Aorta (tissue), 5 donors: ENCODE measurements at places on chromosomes 13 and 19. TPM values are rescaled to one million over a fixed set of nuclear protein-coding genes. Genes with fewer than 3 reads are reported as not detected.
A peak's percentile ranks its signal among the peaks of the same experiment; 100 is the strongest.

VSIG10L gene
- total RNA-seq: 1.7 TPM

- no peaks in the 10 kb centered on the region for H3K27me3 ChIP-seq
- H3K36me3 ChIP-seq: no peaks in the 10 kb centered on the region
- no peaks in the 10 kb centered on the region for H3K4me1 ChIP-seq
- no peak overlapping the region for H3K4me3 ChIP-seq
- H3K27ac ChIP-seq: no peak overlapping the region
- no peak for DNase-seq
Observed at GRCh38 chr19:50796128-50796633, 6.0 kb downstream of the ACP4 start.

DNA sequence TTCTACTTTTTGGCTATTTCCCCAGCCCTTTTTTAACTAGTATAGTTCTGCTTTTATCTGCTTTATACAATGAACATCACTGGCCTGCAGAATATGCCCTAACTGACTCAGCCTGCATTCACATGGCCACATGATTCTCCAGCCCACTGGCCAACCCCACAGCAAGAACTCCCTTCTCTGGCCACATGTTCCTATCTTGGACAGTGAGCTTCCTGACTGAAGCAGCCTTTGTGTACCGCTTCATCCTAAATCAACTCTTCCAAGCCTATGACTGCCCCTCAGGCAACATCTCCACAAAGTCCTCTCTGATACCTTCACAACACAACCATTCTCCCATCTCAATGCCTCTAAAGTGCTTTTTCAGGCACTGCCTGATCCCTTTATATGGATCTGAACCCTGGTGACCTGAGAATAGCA lies 214.1 kb downstream of the COL4A1 start:
- H3K36me3 ChIP-seq: no peaks in the 10 kb centered on the region
- no peak for DNase-seq
- H3K4me3 ChIP-seq: no peak overlapping the region
- H3K4me1 ChIP-seq: no peaks in the 10 kb centered on the region

DNA sequence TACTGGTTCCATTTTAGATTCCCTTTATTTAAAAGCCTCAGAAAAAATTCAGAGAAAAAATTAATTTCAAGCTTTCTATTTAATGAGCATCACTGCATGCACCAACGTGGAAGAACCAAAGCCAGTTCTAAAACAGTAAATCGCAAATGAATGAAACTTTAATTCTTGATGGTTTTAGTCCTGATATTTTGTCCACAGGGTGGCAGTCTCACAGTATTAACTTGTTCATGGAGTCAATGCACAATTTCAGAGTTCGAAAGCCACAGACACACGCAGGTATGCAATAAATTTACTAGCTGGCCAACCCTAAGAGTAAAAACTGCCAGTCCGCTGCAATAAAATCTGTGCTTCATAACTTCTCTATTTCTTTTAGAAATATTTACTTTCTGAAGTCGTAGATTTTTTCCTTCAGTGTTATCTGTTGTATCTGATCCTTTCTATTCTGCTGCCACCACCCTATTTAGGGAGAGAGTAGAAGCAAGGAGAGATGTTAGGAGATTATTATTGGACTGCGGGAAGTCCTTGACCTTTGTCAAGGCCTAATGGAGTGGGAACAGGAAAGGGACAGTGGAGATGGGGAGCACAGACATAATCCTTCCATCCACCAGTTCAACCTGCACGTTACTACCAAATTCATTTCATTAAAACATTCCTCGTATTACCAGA lies 7.0 kb upstream of the WBP4 start:
- DNase-seq: no peak
- no peak overlapping the region for H3K27ac ChIP-seq
- no peak overlapping the region for H3K4me3 ChIP-seq
- H3K36me3 ChIP-seq: no peaks in the 10 kb centered on the region
- peaks cover 6% of the 10 kb centered on the region for H3K4me1 ChIP-seq

DNA sequence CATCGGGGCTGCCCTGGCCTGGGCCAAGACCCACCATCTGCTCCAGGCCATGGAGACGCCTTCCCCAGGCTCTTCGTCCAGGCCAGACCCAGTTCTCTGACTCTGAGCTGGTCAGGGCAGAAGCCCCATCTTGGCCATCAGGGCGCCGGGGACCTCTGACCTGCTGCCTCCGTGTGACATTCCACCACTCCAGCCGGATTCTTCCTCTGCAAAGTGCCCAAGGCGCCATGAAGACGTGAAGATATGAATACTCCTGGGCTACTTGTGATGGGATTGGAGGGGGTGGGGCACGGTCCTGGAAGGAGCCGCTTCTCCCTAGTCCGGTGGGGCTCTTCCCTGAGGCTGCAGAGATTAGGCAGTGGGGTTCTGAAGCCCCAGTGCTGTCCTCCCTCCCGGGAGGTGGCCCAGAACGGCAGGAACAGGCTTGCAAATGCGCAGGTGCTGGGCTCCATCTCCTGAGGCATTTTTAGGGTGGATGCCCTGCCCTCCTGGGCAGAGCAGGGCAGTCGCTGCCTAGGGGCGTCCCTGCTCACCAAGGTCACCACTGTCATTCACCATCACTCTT lies 26.0 kb upstream of the SLC7A10 start:
- H3K27me3 ChIP-seq: no peaks in the 10 kb centered on the region
- H3K4me1 ChIP-seq: no peaks in the 10 kb centered on the region
- no peak overlapping the region for H3K4me3 ChIP-seq
- DNase-seq: peak; percentile 34

DNA sequence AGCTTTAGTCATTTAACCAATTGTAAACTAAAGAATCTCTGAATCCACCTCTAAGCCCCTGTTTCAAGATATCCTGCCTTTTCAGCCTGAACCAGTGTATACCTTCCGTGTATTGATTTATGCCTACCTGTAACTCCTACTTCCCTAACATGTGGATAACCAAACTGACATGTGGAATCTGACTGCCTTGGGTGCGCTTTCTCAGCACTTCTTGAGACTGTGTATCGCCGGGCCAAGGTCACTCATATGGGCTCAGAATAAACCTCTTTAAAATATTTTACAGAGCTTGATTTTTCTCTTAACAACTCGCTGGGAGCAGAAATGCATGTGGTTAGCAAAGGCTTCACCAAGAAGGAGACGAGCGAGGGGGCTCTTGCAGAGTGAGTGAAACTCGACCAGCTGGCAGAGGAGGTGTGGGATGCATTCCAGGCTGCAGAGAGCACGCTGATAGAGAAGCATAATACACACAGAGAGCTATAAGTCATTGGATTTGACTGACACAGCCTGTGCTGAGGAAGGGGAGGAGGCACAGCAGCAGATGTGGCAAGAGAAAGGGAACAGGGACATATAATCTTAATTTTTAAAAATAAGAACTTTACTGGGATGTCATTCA lies 268.2 kb upstream of the MAB21L1 start:
- no peak for DNase-seq
- no peaks in the 10 kb centered on the region for H3K36me3 ChIP-seq
- no peak overlapping the region for H3K27ac ChIP-seq

DNA sequence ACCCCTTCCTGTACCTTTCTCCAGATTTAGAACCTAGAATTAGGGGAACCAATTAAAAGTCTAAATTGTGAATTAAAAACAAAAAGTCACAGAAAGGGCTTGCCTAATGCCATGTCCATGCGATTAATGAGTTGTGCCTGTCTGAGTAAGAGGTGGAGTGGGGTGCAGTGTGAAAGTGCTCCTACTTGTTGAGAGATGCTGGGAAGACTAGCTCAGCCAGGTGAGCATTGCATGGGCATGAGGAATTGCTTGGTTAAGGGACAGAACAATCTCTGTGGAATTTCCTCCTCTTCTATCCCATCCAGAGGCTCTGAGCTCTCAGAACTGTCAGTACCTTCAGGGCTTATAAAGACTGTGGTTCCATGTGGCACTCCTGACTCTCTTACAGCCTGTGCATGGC lies 159.0 kb upstream of the UBL3 start:
- H3K27ac ChIP-seq: no peak overlapping the region
- H3K4me3 ChIP-seq: no peak overlapping the region
- no peaks in the 10 kb centered on the region for H3K27me3 ChIP-seq
- no peaks in the 10 kb centered on the region for H3K4me1 ChIP-seq
- no peak for DNase-seq
- no peaks in the 10 kb centered on the region for H3K36me3 ChIP-seq

SLC7A1 gene
- 52.1 TPM for total RNA-seq

ZNF560 gene
- not detected for total RNA-seq

- no peaks in the 10 kb centered on the region for H3K36me3 ChIP-seq
- H3K4me3 ChIP-seq: no peak overlapping the region
- no peak for DNase-seq
- H3K4me1 ChIP-seq: peaks cover 2% of the 10 kb centered on the region
Observed at GRCh38 chr13:105333416-105333815, 1202.0 kb downstream of the EFNB2 start.

ELSPBP1 gene
- total RNA-seq: not detected

DNA sequence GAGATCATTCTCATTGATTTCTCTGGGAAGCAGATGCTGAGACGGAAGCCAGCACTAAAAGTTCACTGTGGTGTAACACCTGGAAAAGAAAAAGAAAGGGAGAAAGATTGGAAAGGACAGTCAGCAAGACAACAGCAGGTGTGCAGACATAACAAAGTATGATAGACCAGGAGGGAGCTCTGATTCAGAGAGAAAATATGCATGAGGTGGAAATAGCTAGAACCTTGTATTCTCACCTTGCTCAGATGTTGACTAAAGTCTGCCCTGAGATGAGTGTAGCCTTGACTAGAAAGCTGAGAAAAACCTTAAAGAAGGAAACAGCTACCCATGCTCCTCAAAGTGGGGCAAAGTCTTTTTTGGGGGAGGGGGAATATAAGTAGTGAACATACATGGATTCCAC lies 1711.8 kb downstream of the EFNB2 start:
- H3K36me3 ChIP-seq: no peaks in the 10 kb centered on the region
- DNase-seq: no peak
- no peak overlapping the region for H3K4me3 ChIP-seq
- H3K27ac ChIP-seq: no peak overlapping the region
- no peaks in the 10 kb centered on the region for H3K4me1 ChIP-seq
- H3K27me3 ChIP-seq: no peaks in the 10 kb centered on the region

- no peak for DNase-seq
- peaks cover 3% of the 10 kb centered on the region for H3K4me1 ChIP-seq
- no peak overlapping the region for H3K27ac ChIP-seq
- H3K4me3 ChIP-seq: no peak overlapping the region
Observed at GRCh38 chr13:20882206-20882605, 20.3 kb downstream of the XPO4 start.

GRCh38 chr13:100674872-100675660 lies 471 bp upstream of the TMTC4 start:
- no peaks in the 10 kb centered on the region for H3K36me3 ChIP-seq
- peak; percentile 100 for DNase-seq
- H3K27ac ChIP-seq: peak overlapping the region; percentile 65
- no peaks in the 10 kb centered on the region for H3K4me1 ChIP-seq

DNA sequence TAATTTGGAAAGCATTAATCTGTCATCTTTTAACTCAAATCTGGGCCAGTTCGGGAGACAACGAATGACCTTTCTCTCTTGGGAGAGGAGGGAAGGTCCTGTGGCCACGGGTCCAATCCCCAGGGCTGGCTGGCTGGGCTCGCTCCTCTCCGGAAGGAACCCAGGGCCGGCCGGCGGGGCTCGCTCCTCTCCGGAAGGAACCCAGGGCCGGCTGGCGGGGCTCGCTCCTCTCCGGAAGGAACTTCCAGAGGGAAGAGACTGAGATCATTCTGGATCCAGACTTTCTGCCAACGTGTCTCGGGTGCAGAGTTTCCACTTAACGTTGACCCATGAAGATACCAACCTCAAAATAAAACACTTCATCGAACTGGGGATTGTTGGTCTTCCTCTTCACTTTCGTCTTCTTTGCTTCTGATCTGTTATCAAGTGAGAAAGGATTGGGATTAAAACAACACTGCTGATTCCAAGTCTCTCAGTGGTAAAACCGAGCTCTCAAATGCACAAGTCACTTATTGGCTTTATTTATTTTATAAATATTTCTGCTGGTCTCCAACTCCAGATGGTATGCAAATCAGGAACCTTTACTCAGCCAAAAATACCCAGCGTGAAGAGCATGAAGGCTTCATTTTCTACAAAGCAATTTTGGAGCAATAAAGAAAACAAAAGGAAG lies 53.3 kb upstream of the C13orf46 start:
- H3K27me3 ChIP-seq: no peaks in the 10 kb centered on the region
- peak; percentile 86 for DNase-seq
- H3K27ac ChIP-seq: peak overlapping the region; percentile 7
- no peaks in the 10 kb centered on the region for H3K36me3 ChIP-seq

- H3K36me3 ChIP-seq: no peaks in the 10 kb centered on the region
- no peak overlapping the region for H3K4me3 ChIP-seq
- no peak for DNase-seq
- H3K27me3 ChIP-seq: no peaks in the 10 kb centered on the region
- H3K27ac ChIP-seq: no peak overlapping the region
- H3K4me1 ChIP-seq: no peaks in the 10 kb centered on the region
Observed at GRCh38 chr13:98994080-98994479, 16.2 kb upstream of the DOCK9 start.

GRCh38 chr13:49494645-49495044 lies 1.1 kb upstream of the PHF11 start:
- no peak for DNase-seq
- H3K36me3 ChIP-seq: no peaks in the 10 kb centered on the region
- no peaks in the 10 kb centered on the region for H3K27me3 ChIP-seq
- H3K4me3 ChIP-seq: no peak overlapping the region

DNA sequence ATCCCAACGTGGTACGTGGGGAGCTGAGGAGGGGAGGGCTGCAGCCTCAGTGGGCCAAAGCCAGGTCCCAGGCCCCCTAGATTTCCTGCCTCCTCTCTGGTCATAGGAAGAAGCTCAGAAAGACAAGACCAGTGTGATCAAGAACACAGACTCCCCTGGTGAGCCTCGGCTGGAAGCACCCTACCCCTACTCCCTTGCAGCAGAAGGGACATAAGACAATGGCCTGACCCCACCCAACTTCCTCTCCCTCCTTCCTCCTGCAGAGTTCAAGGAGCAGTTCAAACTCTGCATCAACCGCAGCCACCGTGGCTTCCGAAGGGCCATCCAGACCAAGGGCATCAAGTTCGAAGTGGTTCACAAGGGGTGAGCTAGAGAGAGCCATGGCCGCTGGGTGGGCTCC lies 11.5 kb downstream of the PODNL1 start:
- no peak overlapping the region for H3K27ac ChIP-seq
- no peak overlapping the region for H3K4me3 ChIP-seq

GYS1 gene
- 61.9 TPM for total RNA-seq

NBEA gene
- total RNA-seq: 14.7 TPM

- H3K27me3 ChIP-seq: no peaks in the 10 kb centered on the region
- H3K4me3 ChIP-seq: no peak overlapping the region
- H3K4me1 ChIP-seq: no peaks in the 10 kb centered on the region
- no peaks in the 10 kb centered on the region for H3K36me3 ChIP-seq
- DNase-seq: no peak
Observed at GRCh38 chr13:65378943-65379519, 1851.1 kb downstream of the PCDH9 start.

GRCh38 chr19:45754323-45754722 lies 14.7 kb downstream of the SIX5 start:
- H3K4me1 ChIP-seq: no peaks in the 10 kb centered on the region
- no peak for DNase-seq
- no peaks in the 10 kb centered on the region for H3K27me3 ChIP-seq
- no peak overlapping the region for H3K4me3 ChIP-seq

URAD gene
- not detected for total RNA-seq

LRRC25 gene
- total RNA-seq: 15.6 TPM
